Left ventricle myocardium inferior (tissue), 1 donor: ENCODE measurements at places on chromosomes 2 and 18.

DNA sequence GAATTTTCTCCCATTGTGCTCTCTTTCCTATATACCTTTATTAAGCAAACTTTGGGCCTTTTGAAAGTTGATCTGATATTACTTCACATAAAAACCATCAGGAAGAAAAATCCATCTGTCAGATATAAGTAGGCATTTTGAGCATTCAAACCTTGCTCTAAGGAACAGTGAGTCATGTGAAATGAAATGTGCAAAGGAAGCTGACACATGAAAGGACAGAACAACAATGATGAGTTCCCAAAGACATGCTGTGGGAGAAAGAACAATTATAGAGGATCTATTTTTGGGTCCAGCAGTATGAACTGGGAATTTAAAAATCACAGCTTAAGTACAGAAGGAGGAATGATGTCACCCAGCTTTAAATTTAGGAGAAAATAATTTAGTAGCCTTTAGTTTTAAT lies 18.1 kb downstream of the CALCRL start:
- DNase-seq, result no peak

GRCh38 chr18:54845787-54846186 lies 17.5 kb downstream of the RAB27B start:
- no peak for DNase-seq

DNA sequence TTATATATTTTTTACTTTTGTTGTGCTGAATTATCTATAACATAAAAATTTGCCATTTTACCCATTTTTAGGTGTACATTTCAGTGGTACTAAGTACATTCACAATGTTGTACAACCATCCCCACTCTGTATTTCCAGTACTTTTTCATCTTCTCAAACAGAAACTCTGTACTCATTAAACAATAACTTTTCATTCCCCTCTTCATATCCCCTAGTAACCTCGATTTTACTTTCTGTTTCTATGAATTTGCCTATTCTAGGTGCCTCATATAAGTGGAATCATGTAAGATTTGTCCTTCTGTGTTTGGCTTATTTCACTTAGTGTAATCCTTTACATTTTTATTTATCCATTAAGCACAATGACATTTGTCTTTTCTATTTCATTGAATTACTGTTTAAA lies 51.3 kb downstream of the GTF2A1L start:
- DNase-seq, result no peak

GRCh38 chr2:25829377-25829704 lies 48.9 kb downstream of the ASXL2 start:
- DNase-seq, result no peak
